ENCODE measurements at places on chromosomes 12 and 14.
A peak's percentile ranks its signal among the peaks of the same experiment; 100 is the strongest.

DNA sequence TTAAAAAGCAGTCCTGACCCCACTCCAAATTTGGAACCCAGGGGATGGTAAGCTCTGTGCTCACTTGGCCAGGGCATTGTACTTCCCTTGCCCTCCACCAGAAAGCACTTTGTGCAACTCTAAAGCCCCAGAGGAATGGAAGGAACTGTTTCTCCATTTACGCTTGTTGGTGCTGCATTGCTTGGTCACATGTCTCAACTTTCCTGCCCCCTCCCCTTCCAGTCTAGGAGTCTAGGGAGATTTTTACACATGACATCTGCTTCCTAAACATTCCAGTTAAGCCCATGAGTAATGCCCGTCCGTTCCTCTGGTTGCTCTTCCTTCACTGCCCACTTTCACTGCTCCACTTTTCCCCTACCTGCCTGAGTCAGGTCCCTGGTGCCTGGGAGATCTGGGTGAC lies 92.6 kb upstream of the MAP1LC3B2 start:
- DNase-seq: no peak

DNA sequence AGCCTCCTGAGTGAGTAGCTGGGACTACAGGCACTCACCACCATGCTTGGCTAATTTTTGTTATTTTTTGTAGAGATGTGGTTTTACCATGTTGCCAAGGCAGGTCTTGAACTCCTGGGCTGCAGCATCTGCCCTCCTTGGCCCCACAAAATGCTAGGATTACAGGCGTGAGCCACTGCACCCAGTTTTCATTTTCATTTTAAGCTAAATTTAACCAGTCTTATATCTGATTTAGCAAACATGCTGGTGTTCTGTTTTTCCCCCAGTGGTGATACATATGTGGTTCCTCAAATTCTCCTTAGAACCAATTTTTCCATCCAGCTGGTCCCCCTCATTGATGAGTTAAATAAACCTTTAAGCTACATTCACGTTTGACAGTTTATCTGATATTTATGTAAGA lies 43.8 kb upstream of the BICD1 start:
- DNase-seq: no peak

- DNase-seq: no peak
These were observed 8.1 kb upstream of the TEX22 start for GRCh38 chr14:105389976-105390848.

DNA sequence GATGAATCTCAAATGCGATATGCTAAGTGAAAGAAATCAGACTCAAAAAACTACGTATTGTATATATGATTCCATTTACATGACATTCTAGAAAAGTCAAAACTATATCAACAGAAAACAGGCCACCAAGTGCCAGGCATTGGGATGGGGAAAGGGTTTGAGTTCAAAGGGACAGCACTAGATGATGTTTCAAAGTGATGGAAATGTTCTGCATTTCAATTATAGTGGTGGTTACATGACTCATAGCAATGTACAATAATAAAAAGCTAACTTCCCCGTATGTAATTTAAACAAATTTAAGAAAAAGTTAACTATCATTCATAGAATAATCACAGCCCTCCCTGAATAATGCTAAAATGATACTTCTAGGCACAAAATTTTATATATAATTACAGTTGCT lies 13.5 kb downstream of the HECTD1 start:
- no peak for DNase-seq

DNA sequence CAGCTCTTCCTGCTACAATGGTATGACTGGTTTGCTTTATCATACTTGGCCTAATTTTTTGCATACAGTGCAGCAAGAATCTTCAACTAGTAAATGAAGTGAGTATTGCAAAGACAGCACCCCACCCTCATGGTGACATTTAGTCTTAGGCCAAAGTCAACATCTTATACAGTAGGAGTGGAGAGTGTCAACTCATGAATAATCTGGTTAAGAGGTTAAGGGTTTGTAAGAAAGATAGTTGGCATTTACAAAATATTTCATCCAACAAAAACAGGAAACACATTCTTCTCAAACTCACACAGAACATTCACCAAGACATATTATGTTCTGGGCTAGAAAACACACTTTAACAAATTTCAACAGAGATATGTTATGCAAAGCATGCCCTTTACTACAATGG lies 2.2 kb upstream of the OAS1 start:
- no peak for DNase-seq

GRCh38 chr14:51726166-51726899 lies 74.6 kb downstream of the FRMD6 start:
- no peak for DNase-seq

- DNase-seq: peak; percentile 66
These were observed 84.4 kb downstream of the C2CD5 start for GRCh38 chr12:22459838-22460490.

GRCh38 chr12:94670898-94671297 lies 20.5 kb upstream of the TMCC3 start:
- DNase-seq: no peak

DNA sequence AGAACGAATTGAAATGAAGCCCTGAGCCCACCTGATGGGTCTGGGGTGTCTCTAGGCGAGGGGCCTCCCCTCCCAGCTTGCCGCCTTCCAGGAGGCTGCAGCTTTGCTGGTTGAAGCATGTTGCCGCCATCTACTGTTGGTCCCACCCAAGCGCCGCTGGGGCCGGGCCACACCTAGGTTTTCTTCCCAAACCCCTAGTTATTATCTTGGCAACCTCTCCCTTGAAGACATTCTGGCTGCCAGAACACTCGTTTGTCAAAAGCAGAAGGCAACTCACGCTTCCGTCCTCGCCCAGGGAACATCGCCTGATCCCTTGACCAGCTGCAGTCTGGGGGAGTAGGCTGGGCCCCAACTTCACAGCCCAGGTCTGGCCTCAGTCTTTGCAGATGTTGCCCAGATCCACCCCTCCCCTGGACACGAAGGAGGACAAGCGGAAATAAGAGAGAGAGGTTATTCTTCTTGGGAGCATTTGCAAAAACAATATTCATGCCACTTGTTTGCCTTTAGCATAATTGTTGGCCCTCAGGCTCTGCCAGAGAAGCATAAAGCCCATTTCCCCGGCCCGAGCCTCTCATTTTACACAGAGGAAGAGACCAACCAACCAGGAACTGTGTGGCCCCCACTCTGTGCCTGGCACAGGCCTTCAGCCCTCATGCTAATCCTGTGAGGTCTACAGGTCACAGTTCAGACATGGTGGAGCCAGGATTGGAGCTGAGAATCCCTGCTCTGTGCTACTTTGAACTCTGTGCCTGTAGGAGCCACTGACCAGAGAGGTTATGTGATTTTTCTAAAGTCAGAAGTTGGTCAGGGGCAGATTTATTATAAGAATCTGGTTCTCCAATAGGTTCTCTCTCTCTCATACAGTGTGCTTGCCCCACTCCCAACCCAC lies 6.8 kb downstream of the EMP1 start:
- peak; percentile 34 for DNase-seq

DNA sequence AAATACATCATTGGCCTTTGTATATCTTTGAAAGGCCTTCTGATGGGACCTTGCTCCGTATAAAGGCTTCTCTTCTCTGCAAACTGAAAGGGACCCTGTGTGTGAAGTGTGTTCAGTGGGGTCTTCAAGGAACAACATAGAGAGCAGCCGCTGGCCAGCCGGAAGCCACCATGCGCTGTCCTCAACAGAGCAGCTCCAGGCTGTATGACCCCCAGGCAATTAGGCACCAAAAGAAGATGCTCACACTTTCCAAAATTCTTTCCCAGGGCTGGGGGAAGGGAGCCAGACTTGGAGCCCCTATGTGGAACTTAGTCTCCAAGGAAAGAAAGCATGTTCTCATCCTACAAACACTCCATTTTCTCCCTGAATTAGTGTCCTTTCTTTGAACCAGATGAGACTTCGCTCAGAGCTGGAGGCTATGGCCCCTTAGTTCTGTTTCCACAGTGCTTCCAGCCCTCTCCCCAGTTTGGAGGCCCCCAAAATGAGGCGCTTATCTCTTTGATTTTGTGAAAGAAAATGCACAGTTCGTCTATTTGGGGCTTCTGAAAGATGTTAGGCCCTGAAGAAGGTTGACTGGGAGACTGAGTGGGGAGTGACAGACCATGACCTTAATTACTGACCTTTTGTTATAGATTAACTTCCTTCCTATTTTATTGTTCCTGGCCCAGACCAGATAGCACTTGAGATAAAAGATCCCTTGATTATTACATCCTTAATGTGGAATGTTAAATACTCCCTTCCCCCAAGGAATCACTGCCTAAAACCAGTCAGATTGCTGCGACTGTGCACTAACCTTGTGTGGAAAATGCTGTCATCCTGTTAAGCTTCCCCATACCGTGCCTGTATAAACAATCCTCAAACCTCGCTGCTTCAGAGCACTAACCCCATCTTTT lies 128.3 kb upstream of the FGD4 start:
- no peak for DNase-seq

- DNase-seq: no peak
These were observed 71.3 kb downstream of the CLMN start for GRCh38 chr14:95248432-95248831.

DNA sequence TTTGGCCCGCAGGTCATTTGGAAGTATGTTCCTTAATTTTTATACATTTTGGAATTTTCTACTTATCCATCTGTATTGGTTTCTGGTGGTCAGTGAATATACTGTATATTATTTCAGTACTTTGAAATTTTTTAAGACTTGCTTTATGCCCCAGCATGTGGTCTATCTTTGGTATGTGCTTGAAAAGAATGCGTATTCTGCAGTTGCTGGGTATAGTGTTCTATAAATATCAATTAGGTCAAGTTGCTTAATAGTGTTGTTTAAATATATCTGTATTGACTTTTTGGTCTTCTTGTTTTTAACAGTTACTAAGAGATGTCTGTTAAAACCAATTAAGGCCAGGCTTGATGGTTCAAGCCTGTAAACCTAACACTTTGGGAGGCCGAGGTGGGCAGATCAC lies 21.7 kb upstream of the SIX1 start:
- DNase-seq: no peak

DNA sequence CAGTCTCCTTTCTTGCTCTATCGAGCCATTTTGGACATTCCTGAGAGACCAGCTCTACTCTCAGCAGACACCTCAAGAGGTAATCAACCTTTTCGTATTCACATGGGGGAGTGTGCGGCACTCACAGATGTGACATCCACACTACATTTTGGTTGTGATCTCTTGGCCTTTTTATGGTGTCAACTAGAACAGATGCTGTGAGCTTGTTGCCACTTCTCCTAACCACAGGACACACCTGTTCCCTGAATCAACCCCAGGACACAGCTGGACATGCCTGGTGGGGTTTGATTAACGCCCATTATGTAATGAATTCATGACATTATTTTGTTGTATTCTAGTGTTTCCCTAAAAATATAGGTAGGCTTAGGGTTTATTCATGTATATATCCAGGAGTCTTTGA lies 1143.6 kb downstream of the TMEM121 start:
- no peak for DNase-seq

DNA sequence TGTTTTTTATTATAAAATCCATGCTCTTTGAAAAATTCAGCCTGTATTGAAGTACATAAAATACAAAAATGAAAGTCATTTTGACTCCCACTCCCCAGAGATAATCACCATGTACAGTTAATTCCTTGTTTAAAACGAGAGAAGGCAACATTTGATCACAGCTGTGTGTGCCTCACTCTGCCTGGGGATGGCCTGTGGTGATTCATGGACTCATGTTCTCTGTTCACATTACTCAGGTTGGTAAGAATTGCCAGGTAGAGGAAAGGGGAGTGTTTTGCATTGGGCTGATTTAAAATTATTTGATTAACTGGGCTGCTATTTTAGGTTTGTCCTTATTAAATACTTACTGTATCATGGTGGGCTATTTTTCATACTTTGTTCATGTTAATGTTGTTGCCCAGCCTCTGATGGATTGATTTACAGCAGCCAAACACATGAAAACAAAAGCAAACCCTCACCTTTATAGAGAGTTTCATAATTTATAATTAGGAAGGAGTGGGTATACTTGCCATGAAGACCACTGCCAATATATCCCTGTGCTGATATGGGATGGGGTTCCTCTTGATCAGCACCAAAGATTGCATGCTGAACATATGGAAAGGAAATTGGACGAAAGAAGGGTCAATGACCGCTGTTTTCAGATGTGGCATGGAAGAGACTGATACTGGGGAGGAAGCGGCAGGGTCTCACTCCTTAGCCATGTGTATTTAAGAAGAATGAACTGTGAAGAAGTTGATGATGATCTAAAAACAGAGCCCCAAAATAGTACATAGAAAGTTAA lies 3.0 kb downstream of the ZBTB1 start:
- no peak for DNase-seq

- DNase-seq: no peak
These were observed 2.1 kb downstream of the CKAP4 start for GRCh38 chr12:106245767-106246166.

DNA sequence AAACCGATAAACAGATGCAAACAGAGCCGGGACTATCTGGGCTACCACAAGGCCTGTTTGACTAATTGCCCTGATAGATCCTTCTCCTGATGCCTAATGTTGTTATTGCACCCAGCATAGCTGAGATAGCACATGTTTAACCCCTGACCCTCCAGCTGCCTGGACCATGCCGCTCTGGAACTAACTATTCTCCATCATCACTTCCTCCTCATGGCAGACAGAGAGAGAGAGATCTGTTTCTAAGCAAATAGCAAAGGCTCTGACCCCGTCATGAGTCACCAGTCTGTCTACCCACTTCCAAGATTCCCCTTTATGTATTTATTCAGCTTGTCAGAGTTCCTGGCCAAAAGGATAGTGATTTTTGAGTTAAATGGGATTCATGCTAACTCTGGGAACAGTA lies 58.2 kb upstream of the FLRT2 start:
- DNase-seq: no peak

DNA sequence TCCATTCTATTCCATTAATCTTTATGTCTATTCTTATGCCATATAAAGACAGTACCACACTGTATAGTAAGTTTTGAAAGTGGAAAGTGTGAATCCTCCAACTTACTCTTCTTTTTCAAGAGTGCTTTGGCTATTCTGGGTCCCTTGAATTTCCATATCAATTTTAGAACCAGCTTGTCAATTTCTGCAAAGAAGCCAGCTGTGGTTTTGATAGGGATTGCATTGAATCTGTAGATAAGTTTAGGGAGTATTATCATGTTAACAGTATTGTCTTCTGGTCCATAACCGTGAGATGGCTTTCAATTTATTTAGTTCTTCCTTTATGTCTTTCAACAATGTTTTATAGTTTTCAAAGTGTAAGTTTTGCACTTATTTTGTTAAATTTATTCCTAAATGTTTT lies 34.2 kb upstream of the GCH1 start:
- no peak for DNase-seq

DNA sequence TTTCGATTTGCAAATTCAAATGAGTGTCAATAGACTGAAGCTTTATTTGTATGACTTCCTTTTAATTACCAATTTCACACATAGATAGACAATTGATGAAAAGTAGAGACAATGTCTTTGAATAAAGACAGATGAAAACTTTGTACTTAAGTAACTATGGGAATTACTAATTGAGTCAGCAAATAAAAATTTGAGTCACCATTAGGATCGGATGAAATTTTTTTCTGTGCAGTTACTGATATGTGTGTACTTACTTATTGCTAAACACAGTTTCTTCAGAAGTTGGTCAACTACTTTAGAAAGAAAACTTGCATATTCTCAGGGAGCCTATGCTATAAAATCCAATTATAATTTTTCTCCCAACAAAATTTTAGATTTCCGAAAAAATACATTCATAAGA lies 224.9 kb upstream of the SLC16A7 start:
- DNase-seq: no peak
